ENCODE measurements at places on chromosomes 2 and 18. TPM values are rescaled to one million over a fixed set of nuclear protein-coding genes. Genes with fewer than 3 reads are reported as not detected.

- no peak overlapping the region for H3K4me3 ChIP-seq
- H3K4me1 ChIP-seq: peaks cover 11% of the 10 kb centered on the region
- no peaks in the 10 kb centered on the region for H3K27me3 ChIP-seq
- H3K36me3 ChIP-seq: no peaks in the 10 kb centered on the region
- H3K27ac ChIP-seq: peak overlapping the region; percentile 6
Observed at GRCh38 chr18:45752681-45753080, 28.7 kb downstream of the SLC14A1 start.

DNA sequence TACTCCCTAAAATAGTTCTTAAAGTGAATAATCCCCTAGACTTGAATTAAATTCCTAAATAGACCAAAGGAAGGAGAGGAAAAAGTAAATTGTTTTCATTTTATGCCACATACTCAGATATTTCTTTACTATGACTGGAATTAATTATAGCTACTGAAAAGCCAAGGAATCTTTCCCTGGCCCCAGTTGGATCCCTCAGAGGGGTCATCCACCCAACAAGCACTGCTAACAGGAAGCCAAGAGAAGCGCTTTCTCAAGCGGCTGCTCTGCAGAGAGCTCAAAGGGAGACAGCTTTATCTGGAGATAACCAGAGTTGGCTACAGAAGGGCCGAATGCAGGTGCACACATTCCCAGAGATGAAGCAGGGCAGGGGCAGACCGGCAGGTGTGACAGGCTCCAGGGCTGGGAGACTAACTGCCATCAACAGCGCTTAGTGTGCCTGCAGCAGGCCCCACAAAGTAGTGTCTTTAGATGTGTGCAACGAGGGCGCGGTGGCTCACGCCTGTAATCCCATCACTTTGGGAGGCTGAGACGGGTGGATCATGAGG, 51.1 kb downstream of the POLR1A start:
- H3K36me3 ChIP-seq: peaks cover 30% of the 10 kb centered on the region
- no peaks in the 10 kb centered on the region for H3K27me3 ChIP-seq
- no peak overlapping the region for H3K27ac ChIP-seq
- H3K4me3 ChIP-seq: no peak overlapping the region

DNA sequence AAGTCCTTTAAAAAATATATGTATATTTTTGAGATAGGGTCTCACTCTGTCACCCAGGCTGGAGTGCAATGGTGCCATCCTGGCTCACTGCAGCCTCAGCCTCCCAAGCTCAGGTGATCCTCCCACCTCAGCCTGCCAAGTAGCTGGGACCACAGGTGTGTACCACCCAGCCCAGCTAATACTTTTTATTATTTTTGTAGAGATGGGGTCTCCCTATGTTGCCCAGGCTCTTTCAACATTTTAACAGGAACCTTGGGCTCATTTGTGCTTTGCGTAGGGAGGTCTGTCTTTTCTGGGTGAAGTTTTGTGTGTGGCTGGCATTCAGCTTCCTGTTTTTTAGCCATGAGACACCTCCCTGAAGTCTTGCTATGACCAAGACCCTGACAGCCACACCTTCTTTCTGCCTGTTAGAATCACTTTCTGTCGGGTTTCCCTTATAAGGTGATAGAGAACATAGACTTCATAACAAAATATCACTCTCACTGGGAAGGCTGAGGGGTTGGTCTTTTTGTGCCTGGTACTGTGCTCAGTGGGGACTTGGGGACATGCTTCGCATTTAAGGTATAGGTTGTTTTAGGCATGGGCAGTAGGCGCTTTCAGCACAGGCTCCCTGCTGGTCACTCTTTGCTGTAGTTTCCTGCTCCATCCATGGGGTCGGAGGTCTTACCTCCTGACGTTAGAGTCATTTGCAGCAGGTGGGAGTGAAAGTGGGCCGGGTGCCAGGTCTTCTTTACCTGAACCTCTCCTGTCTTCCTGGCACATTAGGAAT, 3.4 kb downstream of the RAB31 start:
- DNase-seq: no peak
- no peaks in the 10 kb centered on the region for H3K36me3 ChIP-seq
- H3K4me1 ChIP-seq: peaks cover 29% of the 10 kb centered on the region
- peak overlapping the region; percentile 96 for H3K4me3 ChIP-seq

DNA sequence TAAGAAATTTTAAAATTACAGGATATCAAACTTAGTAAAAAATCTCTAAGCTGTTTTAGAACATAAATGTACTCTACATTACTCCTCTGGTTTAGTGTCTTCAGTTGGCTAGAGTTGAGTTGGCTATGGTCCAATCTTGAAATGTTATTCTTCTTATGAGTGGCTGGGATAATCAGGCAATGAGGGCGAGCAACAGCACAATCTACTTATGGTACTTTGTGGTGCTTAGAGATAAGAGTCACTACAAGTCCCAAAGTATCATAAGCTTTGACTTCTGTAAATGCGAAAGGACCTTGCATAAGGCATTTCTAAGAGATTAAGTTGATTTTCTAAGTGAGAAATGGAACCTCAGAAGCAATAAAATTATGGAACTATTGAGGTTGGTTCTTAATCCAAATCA, 361.7 kb downstream of the GPD2 start:
- H3K27ac ChIP-seq: no peak overlapping the region
- H3K27me3 ChIP-seq: no peaks in the 10 kb centered on the region
- H3K36me3 ChIP-seq: no peaks in the 10 kb centered on the region
- DNase-seq: no peak

DNA sequence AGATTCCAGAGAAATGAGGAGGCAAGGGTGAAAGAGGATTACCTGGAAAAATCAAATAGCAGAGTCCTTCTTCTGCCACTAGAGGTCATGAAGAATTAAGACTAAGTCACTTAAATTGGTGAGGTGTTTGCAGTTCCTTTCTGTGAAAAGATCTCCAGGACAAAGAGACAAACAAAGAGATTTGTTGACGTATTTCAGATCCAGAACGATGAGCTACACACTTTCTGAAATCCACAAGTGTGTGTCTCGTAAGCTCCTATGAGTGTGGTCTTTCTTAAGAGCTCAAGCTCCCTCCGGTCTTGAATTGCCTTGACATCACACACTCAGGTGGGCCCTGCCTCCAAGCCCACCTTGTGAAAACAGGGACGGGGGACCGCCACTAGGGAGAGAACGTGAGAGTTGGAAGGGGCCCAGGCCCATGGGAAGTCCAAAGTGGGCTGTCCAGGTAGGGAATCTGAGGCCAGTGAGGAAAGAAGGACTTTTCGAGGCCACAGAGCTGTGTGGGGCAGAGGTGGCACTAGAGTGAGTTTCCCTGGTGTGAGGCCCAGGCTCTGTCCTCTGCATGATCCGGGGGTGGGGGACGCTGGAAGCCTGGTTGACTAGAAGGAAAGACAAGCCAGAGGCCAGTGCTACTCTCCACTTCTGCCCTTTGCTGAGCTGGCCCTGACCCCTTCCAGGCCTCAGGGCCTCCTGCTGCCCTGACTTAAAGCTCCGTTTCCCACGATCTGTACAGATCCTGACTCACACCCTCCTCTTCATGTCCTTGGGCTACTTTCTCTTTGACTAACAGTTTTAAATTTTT, 168.1 kb upstream of the NCK2 start:
- no peak overlapping the region for H3K27ac ChIP-seq
- no peak overlapping the region for H3K4me3 ChIP-seq
- no peaks in the 10 kb centered on the region for H3K36me3 ChIP-seq
- H3K27me3 ChIP-seq: no peaks in the 10 kb centered on the region
- no peak for DNase-seq

DNA sequence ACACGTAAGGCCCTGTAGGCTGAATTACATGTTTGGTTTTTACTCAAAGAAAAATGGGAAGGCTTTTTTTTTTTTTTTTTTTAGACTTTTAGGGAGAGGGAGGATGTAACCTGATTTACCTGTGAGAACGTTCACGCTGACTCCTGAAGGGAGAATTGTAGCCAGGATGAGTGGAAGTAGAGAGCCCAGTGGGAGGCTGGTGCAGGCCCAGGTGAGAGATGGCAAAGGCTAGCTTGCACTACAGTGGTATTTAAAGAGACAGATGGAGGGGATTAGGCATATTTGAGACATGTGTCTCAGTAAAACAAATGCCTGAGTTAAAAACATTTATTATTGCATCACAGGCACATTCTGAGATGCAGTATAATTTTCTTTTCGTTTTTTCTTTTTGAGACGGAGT, 107.9 kb downstream of the CCDC85A start:
- H3K36me3 ChIP-seq: no peaks in the 10 kb centered on the region
- H3K4me1 ChIP-seq: no peaks in the 10 kb centered on the region
- DNase-seq: no peak
- H3K27ac ChIP-seq: no peak overlapping the region
- H3K4me3 ChIP-seq: no peak overlapping the region

GRCh38 chr2:11483806-11484617, 18.1 kb upstream of the E2F6 start:
- no peak overlapping the region for H3K4me3 ChIP-seq
- no peaks in the 10 kb centered on the region for H3K36me3 ChIP-seq
- H3K27ac ChIP-seq: no peak overlapping the region

Gene PARD6G
- total RNA-seq: 4.8 TPM

Gene GALNT5
- 3.4 TPM for total RNA-seq

Gene CCDC150
- total RNA-seq: 0.56 TPM
